Body of pancreas (tissue), 4 donors: ENCODE measurements at places on chromosomes 13 and 19.

- DNase-seq, result peak; percentile 71
Observed at GRCh38 chr13:46339035-46339666, 47.9 kb downstream of the RUBCNL start.

- DNase-seq, result no peak
Observed at GRCh38 chr13:109369353-109370052, 416.9 kb downstream of the IRS2 start.

DNA sequence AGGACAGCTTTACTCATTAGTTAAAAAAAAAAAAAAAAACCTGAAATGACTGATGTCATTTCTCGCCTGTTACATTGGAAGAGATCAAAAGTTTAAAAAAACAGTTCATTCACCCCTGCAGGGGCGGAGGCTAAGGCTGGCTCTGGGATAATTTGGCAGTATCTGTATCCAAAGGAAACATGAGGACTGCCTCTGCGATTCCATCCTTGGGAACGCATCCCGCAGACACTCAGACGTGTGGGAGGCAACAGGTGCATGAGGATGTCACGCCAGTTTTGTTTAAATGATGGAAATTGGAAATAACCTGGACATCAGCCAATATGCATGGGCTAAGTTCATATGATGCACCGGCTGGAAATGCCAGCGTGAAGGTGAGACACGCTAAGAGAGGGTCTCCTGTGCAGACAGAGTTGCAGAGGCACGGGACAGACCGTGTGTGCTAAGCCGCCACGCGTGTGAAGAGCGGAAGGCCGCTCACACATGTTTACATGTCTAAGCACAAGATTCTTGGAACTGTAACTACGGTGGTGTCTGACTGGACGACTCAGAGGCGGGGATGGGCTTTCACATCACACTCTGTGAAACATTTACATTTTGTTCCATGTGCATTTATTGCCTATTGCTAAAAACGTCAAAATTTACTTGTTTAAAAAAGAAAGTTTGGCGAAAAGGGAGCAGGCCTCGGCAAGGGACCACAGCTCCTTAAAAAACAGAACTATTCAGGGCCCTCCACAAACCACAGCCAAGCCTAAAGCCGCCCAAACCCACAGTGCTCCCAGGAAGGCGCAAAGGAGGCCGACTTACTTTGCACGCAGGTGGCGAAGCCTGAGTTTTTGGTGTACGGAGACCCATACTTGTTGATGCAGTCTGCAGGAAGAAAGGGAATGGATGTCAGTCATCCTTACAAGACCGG is 17.9 kb downstream of the GAS6 start:
- DNase-seq, result no peak

DNA sequence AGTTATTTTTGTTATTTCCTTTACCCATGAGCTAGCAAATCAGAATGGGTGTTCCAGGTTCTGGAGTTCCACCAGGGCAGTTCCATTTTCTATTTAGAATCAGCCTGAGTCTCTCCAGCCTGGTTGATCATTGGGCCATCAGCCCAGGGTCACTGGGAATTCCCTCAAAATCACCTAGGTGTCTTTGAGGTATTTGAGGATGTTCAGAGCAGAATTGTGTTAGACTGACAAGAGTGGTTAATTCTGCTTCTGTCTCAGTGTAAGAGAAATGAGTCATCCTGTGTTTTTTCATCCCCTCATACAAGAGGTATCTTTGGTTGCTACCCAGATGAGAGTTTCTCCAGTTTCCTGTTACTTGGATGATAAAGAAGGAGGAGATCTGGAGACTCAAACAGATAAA is 11.7 kb downstream of the ZNF66 start:
- DNase-seq, result no peak

GRCh38 chr13:107886118-107886517 is 329.2 kb downstream of the LIG4 start:
- DNase-seq, result no peak

- no peak for DNase-seq
Observed at GRCh38 chr19:6222884-6223283, 56.9 kb downstream of the MLLT1 start.

GRCh38 chr19:9720541-9720940 is 45.6 kb upstream of the ZNF562 start:
- no peak for DNase-seq

GRCh38 chr19:55136399-55137102 is 12.5 kb downstream of the TNNT1 start:
- no peak for DNase-seq

- DNase-seq, result peak; percentile 50
Observed at GRCh38 chr13:48647625-48648024, 6.1 kb upstream of the CYSLTR2 start.

DNA sequence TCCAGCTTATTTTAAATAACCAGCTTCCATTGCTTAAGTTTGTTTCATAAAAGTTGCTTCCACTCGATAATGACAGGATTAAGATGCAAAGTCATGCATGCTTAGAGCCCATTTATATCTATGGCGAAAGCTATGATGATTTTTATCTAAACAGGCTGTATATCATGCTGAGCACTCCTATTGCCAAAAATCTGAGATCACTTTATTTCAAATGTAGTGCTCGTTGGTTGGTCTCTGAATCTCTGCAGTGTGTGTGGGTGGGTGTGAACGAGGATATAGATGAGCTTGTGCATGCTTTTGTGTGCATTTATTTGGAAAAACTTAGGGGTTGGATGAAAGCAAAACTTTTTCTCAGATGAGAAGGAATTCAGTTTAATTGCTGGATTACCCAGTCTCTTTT is 27.0 kb upstream of the ARGLU1 start:
- DNase-seq, result no peak

GRCh38 chr19:55132453-55133129 is 15.2 kb upstream of the PPP1R12C start:
- DNase-seq, result no peak

GRCh38 chr13:106382534-106382933 is 152.9 kb downstream of the EFNB2 start:
- no peak for DNase-seq

GRCh38 chr19:3464587-3465235 is 15.6 kb downstream of the SMIM24 start:
- no peak for DNase-seq

DNA sequence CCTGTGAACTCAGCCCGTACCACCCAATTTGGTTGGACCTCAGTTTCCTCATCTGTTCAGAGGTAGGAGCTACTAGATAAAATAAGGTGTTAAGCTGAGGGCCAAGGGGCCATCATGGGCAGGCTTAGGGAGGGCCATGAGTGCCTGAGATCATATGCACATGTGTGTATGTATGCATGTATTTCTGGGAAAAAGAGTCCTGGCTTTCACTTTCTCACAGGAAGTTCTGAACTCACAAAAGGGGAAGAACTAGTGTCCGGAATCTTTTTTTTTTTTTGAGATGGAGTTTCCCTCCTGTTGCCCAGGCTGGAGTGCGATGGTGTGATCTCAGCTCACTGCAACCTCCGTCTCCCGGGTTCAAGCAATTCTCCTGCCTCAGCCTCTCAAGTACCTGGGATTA is 18.9 kb downstream of the TGFB1 start:
- DNase-seq, result no peak

GRCh38 chr13:113470073-113470472 is 16.8 kb upstream of the ADPRHL1 start:
- no peak for DNase-seq
